A549 treated with Mapracorat at 1 μM for 4 hours (cell line): ENCODE measurements at places on chromosomes 7 and 10. TPM values are rescaled to one million over a fixed set of nuclear protein-coding genes. Genes with fewer than 3 reads are reported as not detected.

FANK1 gene
- total RNA-seq = 2.2 to 3.3 TPM (median 2.3 TPM) in 5 replicates

PRSS37 gene
- total RNA-seq = not detected in 5 replicates

CCDC172 gene
- total RNA-seq = not detected in 5 replicates

AKR1C4 gene
- 0.15 to 0.25 TPM (median 0.21 TPM) in 4 of 5 replicates, not detected in the other for total RNA-seq

CHST15 gene
- 7.0 to 8.5 TPM (median 7.7 TPM) in 5 replicates for total RNA-seq

ZNF853 gene
- total RNA-seq = 2.0 to 3.2 TPM (median 2.5 TPM) in 5 replicates

CTAGE8 gene
- not detected in 5 replicates for total RNA-seq

PRR15 gene
- total RNA-seq = 3.7 to 4.1 TPM (median 3.8 TPM) in 5 replicates

TSPAN13 gene
- total RNA-seq = 12.2 to 16.5 TPM (median 16.4 TPM) in 5 replicates

PNLIPRP2 gene
- not detected in 5 replicates for total RNA-seq

TDRD1 gene
- not detected in 5 replicates for total RNA-seq

TRIM73 gene
- 1.2 to 2.7 TPM (median 2.6 TPM) in 5 replicates for total RNA-seq

ZP3 gene
- 17.8 to 21.0 TPM (median 20.2 TPM) in 5 replicates for total RNA-seq

ECHS1 gene
- total RNA-seq = 126 to 155 TPM (median 146 TPM) in 5 replicates

MRC1 gene
- total RNA-seq = 0.03 TPM in 2 of 5 replicates, not detected in the others

SKIDA1 gene
- 0.85 to 1.3 TPM (median 1.0 TPM) in 5 replicates for total RNA-seq

FAM204A gene
- total RNA-seq = 40.7 to 66.3 TPM (median 43.5 TPM) in 5 replicates

ADCYAP1R1 gene
- total RNA-seq = 0.02 to 0.08 TPM (median 0.04 TPM) in 4 of 5 replicates, not detected in the other

RP9 gene
- total RNA-seq = 32.2 to 36.0 TPM (median 32.8 TPM) in 5 replicates

AIMP2 gene
- 87.3 to 95.0 TPM (median 92.1 TPM) in 5 replicates for total RNA-seq

RRP12 gene
- 49.9 to 64.6 TPM (median 56.3 TPM) in 5 replicates for total RNA-seq

FLNC gene
- total RNA-seq = 3.6 to 5.7 TPM (median 3.8 TPM) in 5 replicates

SLC26A5 gene
- total RNA-seq = not detected in 5 replicates

NPSR1 gene
- not detected in 5 replicates for total RNA-seq

GNG11 gene
- total RNA-seq = 32.4 to 37.5 TPM (median 34.6 TPM) in 5 replicates

EPHB6 gene
- 0.28 to 0.60 TPM (median 0.50 TPM) in 5 replicates for total RNA-seq

PRPS1L1 gene
- total RNA-seq = not detected in 5 replicates

MBL2 gene
- total RNA-seq = not detected in 5 replicates

SAMD9 gene
- total RNA-seq = 2.5 to 5.1 TPM (median 4.0 TPM) in 5 replicates

PLEKHA1 gene
- 15.2 to 24.1 TPM (median 20.5 TPM) in 5 replicates for total RNA-seq

HOXA11 gene
- 0.45 to 0.89 TPM (median 0.52 TPM) in 5 replicates for total RNA-seq

KCNIP2 gene
- 0.32 to 1.5 TPM (median 0.63 TPM) in 5 replicates for total RNA-seq

ALOX5 gene
- 0.25 to 0.83 TPM (median 0.36 TPM) in 5 replicates for total RNA-seq

HPS1 gene
- 32.0 to 37.1 TPM (median 35.3 TPM) in 5 replicates for total RNA-seq
